ENCODE measurements at places on chromosomes 3 and 15.

- no peak for DNase-seq
Observed at GRCh38 chr15:68621535-68621934, 42.7 kb downstream of the CORO2B start.

DNA sequence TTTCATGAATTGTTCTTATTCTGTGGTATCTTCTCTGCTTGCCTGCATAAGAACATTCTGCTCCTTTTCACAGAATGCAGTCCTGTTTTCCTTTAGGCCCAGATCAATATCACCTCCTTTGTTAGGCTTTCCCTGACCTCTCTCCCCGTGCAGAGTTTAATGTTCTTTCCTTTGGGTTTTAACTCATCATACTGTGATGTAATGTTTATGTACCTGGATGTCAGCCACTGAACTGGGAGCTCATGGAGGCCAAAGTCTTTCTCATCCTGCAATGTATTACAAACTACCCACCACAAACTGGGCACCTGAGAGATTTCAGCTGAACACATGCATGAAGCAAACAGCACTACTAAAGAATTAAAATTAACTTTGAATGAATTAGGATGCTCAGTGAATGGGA is 192.8 kb upstream of the RORA start:
- no peak for DNase-seq

- DNase-seq: no peak
Observed at GRCh38 chr15:62141643-62142588, 23.2 kb downstream of the C2CD4B start.

- DNase-seq: no peak
Observed at GRCh38 chr3:30464381-30464780, 142.0 kb upstream of the TGFBR2 start.

DNA sequence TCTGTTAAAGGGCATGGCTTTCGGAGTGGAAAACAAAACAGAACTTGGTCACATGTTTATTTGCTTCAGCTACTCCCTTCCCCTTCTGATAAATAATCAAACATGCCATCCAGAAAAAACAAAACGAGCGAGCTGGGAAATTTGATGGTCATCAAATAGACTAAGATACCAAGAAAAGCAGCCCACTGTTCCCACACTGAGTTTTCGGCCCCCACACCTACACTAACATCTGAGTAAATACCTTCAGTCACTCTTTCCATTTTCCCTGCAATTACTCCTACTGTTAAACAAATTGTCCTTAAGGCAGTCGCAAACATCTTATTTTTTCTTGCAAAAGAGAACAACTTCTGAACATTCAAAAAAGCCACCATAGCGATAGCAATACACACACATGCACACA is 454.6 kb downstream of the FOXP1 start:
- DNase-seq: no peak

- no peak for DNase-seq
Observed at GRCh38 chr15:50365971-50366370, 11.0 kb upstream of the GABPB1 start.

All from SK-N-DZ (cell line).